ENCODE measurements at places on chromosomes 6 and 20.

DNA sequence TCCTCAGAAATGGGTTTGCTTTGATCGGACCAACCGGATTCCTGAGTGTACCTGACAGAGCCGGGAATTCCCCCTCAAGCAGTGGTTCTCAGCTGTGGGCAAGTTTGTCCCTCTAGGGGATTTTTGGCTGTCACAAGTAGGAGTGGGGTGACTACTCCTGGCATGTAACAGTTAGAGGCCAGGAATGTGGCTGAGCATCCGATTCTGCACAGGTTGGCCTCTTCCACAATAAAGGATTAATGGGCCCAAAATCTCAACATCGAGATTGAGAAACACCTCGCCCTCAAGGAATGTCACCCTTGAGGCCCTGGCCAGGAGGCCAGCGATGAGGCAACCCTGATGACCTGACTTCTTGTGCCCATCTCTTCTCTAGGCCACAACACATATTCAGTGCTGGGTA, 7.9 kb downstream of the AGPAT4 start:
- no peak for DNase-seq

- DNase-seq: no peak
Observed at GRCh38 chr6:90890683-90891330, 303.9 kb upstream of the MAP3K7 start.

DNA sequence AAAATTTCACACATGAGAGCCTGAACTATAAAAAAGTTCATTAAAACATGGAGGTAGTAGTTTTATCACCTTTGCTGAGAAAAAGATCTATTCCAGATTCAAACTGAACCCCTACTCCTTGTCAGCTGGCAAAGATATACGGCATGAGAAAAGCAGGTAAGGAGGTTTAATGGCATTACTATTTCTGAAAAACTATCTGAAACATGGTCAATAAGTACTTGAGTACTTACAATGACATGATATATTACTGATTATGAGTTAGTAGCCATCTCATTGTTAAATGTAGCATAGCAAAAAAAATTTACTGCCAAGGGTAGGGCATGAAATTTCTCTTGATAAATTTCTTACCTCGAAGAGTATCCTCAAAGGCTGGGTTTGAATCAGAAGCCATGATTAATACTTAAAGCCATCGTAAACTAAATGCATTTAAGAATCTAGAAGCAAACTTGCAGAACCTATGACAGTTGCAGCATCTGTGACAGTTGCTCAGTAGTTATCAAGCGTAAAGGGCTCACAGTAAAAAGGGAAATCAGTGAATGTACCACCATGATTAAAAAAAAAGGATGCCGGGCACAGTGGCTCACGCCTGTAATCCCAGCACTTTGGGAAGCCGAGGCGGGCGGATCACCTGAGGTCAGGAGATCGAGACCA, 8.7 kb downstream of the SLC17A5 start:
- DNase-seq: no peak

GRCh38 chr6:145722190-145722589, 13.1 kb downstream of the EPM2A start:
- DNase-seq: no peak

GRCh38 chr20:57439432-57439831, 48.2 kb downstream of the RBM38 start:
- no peak for DNase-seq

GRCh38 chr6:105487040-105487790, 84.3 kb upstream of the PREP start:
- no peak for DNase-seq

GRCh38 chr6:90140683-90141082, 156.0 kb downstream of the BACH2 start:
- no peak for DNase-seq

GRCh38 chr20:3413393-3413889, 6.0 kb upstream of the DNAAF9 start:
- DNase-seq: no peak

DNA sequence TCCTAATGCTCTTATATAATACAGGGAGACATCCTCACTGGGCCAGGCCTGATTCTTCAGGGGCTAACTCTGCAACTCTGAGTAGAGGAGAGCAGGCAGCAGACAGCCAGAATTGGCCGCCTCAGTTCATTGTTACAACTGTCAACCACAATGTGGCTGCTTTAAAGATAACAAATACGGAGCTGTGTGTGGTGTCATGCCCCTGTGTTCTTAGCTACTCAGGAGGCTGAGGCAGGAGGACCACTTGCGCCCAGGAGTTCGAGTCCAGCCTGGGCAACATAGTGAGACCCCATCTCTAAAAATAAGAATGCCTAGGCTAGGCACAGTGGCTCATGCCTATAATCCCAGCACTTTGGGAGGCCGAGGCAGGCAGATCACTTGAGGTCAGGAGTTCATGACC, 34.3 kb downstream of the CEP250 start:
- no peak for DNase-seq

GRCh38 chr6:114361036-114361435, 18.2 kb upstream of the HS3ST5 start:
- no peak for DNase-seq

- DNase-seq: no peak
Observed at GRCh38 chr6:28134015-28134414, 7.7 kb upstream of the ZKSCAN8 start.

DNA sequence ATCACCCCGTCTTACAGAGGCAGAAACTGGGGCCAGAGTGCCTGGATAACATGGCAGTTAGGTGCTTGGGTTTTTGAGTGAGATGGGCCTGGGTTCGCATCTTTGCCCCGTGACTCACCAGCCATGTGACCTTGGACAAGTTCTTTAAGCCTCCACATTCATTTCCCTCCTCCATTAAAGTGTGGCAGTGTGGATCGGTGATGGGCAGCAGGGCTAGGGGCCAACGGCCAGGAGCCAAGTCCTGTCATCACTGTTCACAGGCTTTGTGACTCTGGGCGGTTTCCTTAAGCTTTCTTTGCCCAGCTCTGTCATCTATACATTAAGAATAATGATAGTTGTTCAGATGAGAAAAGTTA, 85.5 kb upstream of the PMEPA1 start:
- DNase-seq: no peak

Data from activated T-cell treated with anti-CD3 and anti-CD28 coated beads for 4 hours (primary cell).